ENCODE measurements at places on chromosomes 2 and 18.
A peak's percentile ranks its signal among the peaks of the same experiment; 100 is the strongest.

- no peak for DNase-seq
Observed at GRCh38 chr18:26436176-26437051, 111.9 kb downstream of the KCTD1 start.

DNA sequence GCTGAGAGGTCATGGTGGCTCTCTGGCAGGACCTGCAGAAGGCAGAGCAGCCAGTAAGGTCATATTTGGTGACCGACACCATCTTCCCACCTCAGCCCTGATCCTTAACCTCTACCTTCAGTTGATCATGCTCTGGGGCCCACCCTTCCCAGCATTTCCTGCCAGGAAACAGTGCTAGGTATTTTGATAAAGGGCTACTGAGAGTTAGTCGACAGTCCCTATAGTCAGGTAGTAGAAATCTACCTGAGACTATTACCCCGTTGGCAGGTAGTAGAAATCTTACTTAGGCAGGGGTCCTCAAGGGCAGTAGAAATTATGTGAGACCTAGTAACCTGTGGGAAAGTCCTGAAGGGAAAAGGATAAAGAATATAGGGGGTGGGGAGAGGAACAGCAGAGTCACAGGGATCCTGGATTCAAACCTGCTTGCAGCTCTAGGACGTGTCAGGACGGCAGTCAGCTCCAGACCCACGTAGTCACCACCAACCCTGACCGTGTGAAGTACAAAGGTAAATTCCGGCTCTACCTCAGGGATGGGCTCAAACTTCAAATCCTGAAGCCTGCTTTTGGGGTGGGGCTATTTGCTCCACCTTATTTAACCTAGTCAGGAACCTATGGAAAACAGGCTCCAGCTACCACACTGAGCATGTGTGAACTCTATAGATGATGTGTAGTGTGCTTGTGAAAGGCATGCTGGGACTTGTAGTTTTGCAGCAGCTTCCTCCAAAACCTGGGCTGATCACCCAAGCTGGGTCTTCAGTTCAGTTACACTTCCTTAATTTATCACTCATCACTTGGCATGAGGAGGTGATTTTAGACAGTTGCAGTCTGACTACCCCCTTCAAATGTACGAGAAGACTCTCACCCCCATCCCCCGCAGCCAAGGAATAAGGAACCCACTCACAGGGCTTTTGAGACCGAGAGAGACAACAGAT lies at the start of gene DQX1:
TSS of gene DQX1 (minus strand) at position 515 of the 932 bp plus-strand sequence. CDS start at position 13, 502 bp downstream.
- DNase-seq: no peak

DNA sequence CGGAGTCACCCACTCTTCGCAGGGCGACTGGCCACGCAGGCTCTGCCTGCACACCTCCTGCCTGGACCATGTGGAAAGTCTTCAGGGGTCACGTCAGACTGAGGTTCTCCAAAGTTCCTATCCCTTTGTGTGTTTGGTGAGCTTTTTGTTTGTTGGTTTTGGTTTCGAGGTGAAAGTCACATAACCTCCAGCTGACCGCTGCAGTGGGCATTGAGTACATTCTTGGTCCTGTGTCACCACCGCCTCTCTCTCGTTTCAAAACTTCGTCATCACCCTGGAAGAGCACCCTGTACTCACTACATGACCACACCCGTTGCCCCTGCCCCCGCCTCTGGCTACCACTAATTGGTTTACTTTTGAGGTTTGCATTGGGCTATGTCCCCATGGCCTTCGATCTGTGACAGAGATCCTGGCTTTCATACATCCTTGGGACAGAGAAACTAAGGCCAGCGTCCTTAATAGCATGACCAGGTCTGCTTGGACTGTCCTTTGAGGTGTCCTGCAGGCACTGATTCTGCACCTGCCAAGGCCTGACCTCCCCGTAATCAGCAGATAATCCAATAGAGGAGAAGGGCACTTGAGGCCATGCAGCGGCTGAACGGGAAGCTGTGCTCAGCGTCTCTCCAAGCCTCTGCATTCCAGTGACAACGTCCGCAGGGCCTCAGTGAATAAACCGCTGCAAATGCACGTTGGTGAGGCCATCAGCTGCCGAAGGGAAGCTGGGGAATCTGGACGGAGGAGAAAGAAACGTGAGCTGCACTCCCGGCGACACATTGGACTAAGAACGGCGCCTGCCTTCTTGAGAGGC lies 46.8 kb downstream of the SH3BP4 start:
- no peak for DNase-seq

GRCh38 chr2:196711625-196712024 lies 72.1 kb downstream of the CCDC150 start:
- DNase-seq: no peak

GRCh38 chr2:10507106-10507505 lies 59.0 kb upstream of the ODC1 start:
- DNase-seq: no peak

- DNase-seq: peak; percentile 66
Observed at GRCh38 chr2:128625963-128626759, 307.5 kb upstream of the HS6ST1 start.

DNA sequence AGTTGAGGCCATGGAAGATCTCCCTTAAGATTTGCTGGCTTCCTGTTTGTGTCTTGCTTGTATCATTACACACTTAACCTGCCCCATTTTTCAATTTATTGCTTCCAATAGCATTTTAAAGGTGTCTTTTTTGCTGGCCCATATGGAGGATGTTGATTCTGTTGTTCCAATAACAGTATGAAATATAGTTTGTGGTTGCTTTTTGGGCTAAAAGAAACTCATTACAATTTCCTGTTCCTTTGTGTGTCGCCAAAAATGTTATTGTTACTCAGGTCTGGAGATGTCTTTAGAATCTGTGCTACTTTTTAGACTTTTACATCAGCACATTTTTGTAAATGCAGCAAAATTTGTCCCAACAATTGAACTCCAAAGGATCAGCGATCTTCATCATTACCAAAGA lies 234.0 kb upstream of the ITGA4 start:
- no peak for DNase-seq

DNA sequence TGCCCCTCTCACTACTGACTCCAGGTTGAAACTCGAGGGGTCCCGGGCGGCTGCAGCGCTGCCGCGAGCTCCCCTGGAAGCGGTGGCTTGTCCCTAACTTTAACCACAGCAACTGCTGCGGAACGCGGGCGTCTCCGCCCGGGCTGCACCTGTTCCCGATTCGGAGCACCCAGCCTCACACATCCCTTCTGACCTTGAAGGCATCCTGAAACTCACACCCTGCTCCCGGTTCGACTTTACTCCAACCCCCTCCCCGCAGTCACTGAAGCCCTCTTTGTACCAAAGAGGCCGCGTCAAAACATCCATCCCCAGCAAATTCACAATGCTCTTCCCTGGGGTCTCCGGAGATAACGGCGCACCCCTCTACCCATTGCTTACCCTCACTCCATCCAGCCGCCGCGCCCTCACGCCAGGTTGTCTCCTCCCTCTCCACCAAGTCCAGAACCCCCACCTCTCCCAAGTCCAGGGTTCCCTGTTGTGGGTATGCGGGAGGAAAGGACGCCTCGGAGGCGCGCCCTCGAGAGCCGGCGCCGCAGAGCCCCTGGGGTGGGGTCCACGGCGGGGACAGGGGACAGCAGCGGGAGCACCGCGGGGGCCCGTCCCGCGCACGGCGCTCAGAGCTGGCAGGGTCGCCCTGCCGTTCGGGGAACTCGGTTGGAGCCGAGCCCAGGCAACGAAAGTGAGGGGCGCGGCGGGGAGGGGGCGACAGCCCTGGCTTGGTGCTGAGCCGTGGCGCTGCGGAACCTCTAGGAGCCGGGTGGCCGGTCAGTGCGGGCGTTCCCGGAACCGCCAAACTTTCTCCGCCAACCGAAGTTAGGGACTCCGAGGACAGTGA lies 934 bp downstream of the MYO5B start:
- no peak for DNase-seq

All from posterior cingulate gyrus (tissue), 11 donors.